ENCODE measurements at places on chromosomes 2 and 18. TPM values are rescaled to one million over a fixed set of nuclear protein-coding genes. Genes with fewer than 3 reads are reported as not detected.

Gene KCNG3
- total RNA-seq = 0.74 TPM

Gene SP140L
- 3.7 TPM for total RNA-seq

Gene PROKR1
- total RNA-seq = not detected

Gene DSG1
- total RNA-seq = not detected
